Stimulated activated CD4-positive, alpha-beta T cell treated with anti-CD3 and anti-CD28 coated beads, Interleukin-1b, Interleukin-23, amount 100 ng/mL, for 48 hours (primary cell): ENCODE measurements at places on chromosomes 3 and 15.
A peak's percentile ranks its signal among the peaks of the same experiment; 100 is the strongest.

DNA sequence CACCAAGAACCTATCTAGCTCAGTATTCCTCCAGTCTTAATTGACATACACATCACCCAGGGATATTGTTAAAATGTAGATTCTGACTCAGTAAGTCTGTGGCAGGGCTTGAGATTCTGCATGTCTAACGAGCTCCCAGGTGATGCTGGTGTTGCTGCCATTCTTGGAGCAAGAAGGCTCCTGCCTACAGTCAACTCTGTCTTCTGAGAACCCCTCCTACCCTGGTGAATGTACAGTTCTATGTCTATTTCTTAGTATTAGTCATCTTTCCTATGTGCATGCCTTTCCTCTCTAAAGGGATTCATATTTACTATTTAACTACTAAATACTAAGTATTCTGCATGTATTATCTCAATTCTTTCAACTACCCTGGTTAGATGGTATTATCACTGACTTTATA is 268.7 kb downstream of the EDEM1 start:
- no peak for DNase-seq

- DNase-seq = no peak
These were observed 132.3 kb downstream of the SUCLG2 start for GRCh38 chr3:67522081-67522480.

DNA sequence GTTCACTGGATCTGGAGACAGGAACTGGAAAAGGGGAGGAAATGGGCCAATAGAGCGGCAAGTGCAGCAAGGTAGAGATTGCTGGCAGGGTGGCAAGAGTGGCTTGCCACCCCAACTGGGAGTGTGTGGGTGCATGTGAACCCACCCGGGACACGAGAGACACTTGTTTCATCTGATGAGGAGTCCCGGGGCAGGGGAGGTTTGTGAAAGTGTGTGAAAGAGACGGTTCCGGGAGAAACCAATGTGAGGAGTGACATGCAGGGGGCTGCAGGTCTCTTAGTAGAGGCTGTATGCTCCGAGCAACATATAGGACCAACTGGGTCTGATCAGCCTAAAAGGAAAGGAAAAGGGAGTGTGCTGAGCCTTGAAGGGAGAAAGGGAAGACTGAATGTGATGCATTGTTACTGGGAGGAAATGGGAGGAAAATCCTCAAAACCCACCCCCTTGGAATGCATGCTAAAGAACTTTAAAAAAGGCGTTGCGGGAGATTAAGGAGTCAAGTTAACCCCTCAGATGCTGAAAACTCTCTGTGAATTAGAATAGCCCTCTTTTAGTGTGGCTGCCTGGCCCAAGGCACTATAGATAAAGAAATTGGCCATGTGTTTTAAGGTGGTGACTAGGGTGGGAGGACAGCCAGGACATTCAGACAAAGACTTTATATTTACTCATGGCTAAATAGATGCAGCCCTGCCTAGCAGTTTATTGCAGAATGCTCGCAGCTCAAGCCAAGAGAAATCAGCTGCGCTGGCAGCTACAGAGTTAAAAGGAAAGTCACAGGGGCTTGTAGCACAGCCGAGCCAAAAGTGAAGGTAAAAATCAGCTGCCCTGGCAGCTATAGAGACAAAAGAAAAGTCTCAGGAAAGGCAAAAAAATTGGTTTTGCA is 9.1 kb upstream of the SLC9C1 start:
- no peak for DNase-seq

- DNase-seq = no peak
These were observed 13.0 kb downstream of the SCN5A start for GRCh38 chr3:38636464-38636863.

GRCh38 chr3:104176706-104177105 is 1190.0 kb upstream of the ALCAM start:
- no peak for DNase-seq

- no peak for DNase-seq
These were observed 133.8 kb upstream of the IQSEC1 start for GRCh38 chr3:13206799-13207577.

DNA sequence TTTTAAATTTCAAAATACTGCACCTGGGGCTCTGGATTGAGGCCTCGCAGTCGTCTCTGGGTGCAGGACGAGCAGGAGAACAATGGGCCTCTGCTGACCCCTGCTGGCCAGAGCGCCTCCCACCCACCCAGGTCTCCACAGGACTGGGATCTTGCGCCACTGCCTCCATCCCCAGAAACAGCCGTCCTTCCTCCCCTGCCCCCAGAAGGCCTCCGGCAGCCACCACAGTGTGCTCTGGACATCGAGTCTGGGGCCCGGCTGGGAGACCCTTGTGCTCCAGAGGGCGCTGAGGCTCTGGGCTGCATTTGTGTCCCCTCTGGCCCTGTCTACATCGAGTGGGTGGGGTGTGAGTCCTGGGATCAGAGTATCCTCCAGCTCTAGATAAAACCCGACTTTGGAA is 6.7 kb upstream of the ACSBG1 start:
- peak; percentile 80 for DNase-seq

- no peak for DNase-seq
These were observed 5.7 kb upstream of the IL16 start for GRCh38 chr15:81190922-81191507.

DNA sequence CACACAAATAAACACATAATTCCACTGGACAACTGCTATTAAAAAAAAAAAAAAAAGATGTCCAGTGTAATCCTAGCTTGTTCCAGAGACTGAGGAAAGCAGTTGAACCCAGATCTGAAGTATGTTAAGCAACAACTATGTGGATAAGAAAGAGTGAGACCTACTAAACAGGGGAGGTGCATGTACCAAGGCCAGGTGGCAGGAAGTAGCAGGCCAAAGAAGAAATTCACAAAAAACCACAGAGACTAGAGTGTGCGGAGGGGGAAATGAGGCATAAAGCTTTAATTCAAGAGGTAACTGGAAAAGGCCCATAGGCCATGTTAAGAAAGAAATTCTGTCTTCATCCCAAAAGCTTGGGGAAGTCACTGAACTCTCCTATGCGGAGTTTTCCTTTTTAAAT is 490.0 kb downstream of the NAALADL2 start:
- DNase-seq = no peak

DNA sequence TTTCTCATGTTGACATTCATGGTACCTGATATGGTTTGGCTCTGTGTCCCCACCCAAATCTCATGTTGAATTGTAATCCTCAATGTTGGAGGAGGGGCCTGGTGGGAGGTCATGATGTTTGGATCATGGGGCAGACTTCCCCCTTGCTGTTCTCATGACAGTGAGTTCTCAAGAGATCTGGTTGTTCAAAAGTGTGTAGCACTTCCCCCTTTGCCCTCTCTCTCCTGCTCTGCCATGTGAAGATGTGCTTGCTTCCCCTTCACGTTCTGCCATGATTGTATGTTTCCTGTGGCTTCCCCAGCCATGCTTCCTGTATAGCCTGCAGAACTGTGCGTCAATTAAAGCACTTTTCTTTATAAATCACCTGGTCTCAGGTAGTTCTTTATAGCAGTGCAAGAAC is 3.3 kb upstream of the UBL7 start:
- DNase-seq = no peak

DNA sequence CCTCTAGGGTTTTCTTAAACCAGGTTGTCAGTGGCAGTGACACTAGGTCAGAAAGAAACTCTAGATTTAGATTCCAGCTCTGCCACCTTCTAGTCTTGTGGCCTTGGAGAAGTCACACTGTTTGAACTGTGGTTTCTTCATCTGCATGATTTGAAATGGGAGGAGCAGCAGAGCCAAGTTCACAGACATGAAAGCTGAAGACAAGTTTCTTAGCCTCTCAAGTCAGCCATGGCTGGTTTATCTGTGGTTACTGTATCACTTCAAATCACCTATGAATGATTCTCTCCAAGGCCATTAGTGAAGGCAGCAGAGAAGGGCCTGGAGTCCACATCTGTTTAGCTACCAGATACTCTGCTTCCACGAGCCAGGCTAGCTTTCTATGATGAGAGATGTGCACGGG is 15.6 kb downstream of the CLEC3B start:
- DNase-seq = no peak

DNA sequence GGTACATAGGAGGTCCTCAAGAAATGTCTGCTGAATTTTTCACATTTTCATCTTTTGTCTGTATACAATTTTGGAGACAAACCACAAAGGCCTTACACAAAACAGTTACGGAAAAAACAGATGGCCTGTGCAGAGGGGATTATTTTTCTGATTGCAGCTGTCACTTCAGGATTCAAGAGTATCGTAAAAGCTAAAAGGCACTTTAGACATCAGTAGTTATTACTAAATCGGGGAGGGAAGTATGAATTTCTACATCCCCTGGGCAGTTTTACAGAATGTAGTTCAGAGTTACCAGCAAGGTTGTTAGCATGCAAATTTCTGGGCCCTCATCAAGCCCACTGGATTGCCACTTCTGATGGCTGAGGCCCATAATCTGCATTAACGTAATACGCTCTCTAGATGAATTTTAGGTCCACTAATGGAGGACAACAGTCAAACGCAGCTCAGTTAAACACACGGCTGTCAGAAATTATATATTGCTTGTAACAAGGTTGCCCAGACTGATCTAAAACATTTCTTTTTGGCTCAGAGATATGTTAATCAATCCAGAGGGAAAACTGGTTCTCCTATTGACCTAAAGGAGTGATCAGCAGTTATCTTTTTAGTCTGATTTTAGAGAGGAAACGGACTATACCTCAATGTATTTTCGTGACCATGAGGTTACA is 1.1 kb downstream of the RIOX2 start:
- no peak for DNase-seq

DNA sequence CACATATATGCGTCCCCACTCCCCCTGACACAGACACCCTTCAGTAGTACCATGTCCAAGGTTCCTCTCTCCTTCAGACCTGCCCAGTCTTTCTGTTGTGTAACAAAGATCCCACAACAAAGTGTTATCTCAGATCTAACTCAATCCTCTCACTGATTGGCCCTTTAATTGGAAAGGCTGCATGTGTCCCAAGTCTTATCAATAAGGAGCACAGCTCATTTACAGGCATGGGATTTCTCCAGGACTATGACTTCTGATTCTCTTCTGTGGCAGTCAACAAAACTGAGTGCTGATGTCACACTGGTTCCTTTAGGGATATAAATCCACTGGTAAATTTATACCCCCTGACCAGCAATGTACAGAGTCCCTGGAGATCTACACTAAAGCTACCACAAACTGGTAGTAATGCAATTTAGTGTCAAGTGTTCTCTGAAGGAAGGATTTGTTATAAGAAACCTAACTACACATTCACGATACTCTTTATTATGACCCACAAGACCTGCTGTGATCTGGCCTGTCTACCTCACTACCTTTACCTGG is 28.1 kb downstream of the CLK3 start:
- no peak for DNase-seq

- DNase-seq = no peak
These were observed 19.9 kb downstream of the ATP13A3 start for GRCh38 chr3:194466761-194467356.

GRCh38 chr3:180961087-180961486 is 28.4 kb downstream of the DNAJC19 start:
- DNase-seq = no peak

DNA sequence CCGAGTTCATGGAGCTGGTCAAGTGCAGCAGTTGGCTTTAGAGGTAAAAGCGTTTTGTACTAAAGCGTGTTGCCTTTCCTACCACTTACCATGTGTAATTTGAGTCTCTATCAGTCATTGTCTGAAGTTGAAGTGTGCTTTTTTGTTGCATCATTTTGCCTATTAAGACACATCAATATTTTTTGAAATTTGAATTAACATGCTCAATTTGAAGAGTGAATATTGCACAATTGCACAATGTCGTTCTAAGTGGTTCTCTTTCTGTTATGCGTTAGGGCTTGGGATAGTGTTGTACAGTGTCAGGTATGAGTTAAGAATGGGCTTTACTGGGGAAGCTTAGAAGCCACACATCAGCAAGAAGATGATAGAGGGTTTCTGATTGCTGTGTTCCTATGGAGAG is 84.0 kb upstream of the ACKR4 start:
- no peak for DNase-seq

- DNase-seq = no peak
These were observed 1059.8 kb downstream of the SI start for GRCh38 chr3:164018500-164018899.

GRCh38 chr3:184299488-184300377 is 692 bp downstream of the PSMD2 start:
- DNase-seq = no peak

DNA sequence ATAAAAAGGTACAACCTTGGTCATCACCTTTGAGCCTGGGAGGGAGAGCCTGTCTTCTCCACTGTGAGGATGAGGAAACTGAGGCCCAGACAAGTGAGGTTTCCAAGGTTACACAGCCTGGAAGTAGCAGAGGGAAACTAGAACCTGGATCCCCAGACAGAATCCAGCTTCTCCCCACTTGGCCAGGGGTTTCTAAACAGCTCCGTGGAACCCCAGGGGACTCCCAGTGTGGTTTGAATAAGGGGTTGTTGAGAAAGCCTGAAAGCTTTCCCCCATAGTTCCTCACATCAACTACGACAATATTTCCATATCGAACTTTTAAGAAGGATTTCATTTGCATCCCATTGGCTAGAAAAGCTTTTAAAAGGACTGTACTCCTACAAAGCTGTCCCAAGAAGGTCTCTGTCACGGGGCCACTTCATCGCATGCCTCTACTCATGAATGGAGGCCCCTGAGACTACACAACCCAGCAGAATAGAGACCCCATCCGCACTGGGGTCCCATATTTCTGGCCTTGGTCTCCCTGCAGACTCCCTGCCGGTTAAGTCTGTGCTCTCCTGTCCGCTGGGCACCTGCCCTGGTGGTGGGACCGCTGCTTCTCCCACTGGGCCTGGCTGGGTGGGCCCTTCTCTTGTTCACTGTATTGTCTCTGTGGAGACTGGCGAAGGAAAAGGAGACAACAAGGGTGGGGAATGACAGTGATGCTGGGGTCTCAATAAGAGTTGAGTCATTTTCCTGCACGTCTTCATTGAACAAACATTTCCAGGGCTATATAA is 178.5 kb downstream of the SMAD6 start:
- no peak for DNase-seq

DNA sequence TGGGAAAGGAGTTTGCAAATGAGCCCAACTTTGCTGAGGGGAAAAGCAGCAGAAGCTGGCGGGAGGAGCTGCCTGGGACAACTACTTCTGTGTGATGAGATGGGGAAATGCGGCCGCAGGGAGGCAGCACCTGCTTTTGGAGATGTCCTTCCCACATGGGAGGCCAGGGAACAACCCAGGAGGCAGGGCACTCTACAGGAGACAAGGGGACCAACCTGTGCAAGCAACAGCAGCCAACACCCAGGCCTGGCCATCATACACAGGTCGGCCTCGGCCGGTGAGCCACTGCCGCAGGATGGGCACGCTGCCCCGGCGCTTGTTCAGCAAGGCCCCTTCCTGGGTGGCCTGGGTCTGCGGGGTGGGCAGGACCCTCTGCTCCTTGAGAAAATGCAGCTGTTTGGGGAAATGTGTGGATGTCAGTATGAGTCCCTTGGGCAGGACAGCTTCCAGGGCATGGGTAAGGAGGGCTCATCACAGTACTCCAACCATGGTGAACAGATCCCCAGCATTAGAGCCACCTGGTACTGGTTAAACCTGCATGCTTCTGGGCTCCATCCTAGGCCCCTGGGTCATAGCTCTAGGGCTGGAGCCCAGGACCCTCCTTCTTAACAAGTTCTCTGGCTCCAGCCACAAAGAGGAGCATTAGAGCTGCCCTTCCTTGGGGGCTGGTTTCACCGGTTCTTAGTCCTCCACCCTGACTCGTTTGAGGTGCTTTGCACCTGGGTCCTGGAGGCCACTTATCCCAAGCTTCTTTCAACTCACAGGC is 11.6 kb downstream of the EPB42 start:
- no peak for DNase-seq

GRCh38 chr3:130905551-130905950 is 11.7 kb downstream of the ATP2C1 start:
- DNase-seq = no peak
